Hindlimb muscle (tissue), 1 donor: ENCODE measurements at places on chromosomes 5 and 9.
A peak's percentile ranks its signal among the peaks of the same experiment; 100 is the strongest.

GRCh38 chr9:108515856-108516255, 339.9 kb downstream of the ACTL7B start:
- DNase-seq = no peak

GRCh38 chr5:153490118-153491037, at the start of gene GRIA1:
GRIA1 (plus strand) TSS chr5:153490670.
- peak; percentile 9 for DNase-seq

GRCh38 chr5:94793113-94793815, 174.8 kb downstream of the SLF1 start:
- no peak for DNase-seq

GRCh38 chr9:72458153-72458552, 63.3 kb upstream of the TMC1 start:
- no peak for DNase-seq

DNA sequence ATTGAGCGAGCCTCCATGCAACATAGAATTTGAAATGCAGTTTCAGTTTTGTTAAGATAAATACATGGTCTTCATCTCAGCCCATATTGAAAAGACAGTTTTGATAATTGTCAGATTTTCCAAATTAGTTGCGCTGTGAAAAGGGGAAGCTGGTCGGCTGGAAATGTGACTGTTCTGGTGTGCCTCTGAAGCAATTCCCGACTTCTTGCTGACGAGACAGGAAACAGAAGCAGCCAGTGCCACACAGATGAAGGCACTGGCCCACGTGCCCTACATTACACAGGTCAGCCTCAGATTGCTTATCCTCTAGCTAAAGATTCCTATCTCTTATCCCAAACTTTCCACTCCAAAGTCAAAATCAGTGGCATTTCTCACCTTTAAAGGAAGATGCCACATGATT, 214.1 kb upstream of the TLE4 start:
- DNase-seq = no peak
